Stimulated activated CD4-positive, alpha-beta T cell treated with anti-CD3 and anti-CD28 coated beads, Interleukin-1b, Interleukin-23, amount 100 ng/mL, for 1 hour (primary cell): ENCODE measurements at places on chromosomes 2 and 18.

- DNase-seq = no peak
These were observed 22.0 kb downstream of the TNFRSF11A start for GRCh38 chr18:62347089-62347506.

- DNase-seq = no peak
These were observed 4.7 kb upstream of the KLHL30 start for GRCh38 chr2:238133499-238134392.

DNA sequence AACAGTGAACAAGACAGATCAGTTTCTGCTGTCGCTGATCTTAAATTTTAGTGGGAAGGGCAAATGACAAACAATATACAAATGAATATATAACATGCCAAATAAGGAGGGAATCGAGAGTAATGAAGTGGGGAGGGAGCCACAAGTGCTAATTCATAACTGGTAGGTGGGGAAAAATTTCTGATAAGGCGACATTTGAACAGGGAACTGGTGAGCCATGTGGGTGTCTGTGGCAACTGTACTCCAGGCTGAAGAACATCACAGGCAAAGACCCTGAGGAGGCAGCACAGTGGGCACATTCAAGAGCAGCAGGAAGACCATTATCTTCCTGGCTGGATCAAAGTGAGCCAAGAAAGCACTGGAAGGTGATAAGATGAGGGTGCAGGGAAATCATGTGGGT is 51.6 kb upstream of the CD28 start:
- DNase-seq = no peak

GRCh38 chr2:197904446-197904845 is 100.1 kb downstream of the PLCL1 start:
- no peak for DNase-seq

GRCh38 chr2:121947674-121948073 is 192.2 kb downstream of the TSN start:
- no peak for DNase-seq

DNA sequence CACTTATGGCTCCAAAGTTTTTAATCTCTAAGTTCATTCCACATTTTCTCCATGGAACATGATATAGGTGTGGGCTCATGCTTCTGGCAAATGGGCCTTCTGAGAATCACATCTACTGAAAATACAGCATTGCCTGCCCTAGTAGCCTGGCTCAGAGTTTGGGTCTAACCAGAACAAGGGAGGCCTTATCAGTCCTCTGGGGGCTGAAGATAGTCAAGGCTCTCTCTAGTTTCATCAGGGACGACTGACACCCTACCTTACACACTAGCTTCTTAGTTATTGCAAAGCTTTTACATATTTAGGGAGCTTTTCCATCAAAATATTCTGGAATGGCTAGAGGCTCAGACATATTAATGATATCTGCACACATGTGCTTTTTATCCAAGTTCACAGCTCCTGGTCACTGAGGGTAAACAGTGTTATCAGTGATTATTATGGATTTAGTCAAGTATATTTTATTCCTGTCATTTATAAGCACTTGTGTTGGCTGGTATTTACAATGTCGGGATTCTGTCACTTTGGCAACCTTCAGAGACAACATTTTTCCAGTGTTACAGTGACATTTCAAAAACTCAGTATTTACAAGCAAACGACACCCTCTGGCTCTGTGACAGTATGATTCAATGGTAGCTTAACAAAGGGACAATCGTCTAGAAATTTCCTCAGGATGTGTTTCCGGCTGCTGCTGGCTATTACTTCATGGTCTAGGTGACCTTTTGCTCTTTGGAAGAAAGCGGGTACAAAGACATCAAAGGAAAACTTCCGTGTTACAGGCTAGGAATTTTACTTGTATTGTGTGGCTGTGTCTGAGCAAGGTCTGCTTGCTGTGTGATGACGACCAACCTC is 200.6 kb downstream of the TCF4 start:
- no peak for DNase-seq

GRCh38 chr18:8373486-8373885 is 235.8 kb upstream of the RAB12 start:
- DNase-seq = no peak

- DNase-seq = no peak
These were observed 97.9 kb upstream of the ZNF516 start for GRCh38 chr18:76592981-76593381.

DNA sequence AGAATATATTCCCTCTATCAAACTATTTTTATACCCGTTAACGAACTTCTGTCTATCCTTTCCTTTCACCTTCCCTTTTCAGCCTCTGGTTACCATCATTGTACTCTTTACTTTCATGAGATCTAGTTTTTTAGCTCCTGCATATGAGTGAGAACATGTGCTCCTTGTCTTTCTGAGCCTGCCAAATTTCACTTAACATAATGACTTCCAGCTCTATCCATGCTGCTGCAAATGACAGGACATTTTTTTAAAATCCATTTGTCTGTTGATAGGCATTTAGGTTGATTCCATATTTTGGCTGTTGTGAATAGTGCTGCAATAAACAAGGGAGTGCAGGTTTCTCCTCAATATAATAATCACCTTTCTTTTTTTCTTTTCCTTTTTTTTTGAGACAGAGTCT is 8.2 kb upstream of the CCDC195 start:
- no peak for DNase-seq

GRCh38 chr2:230591850-230592249 is 120.8 kb upstream of the CAB39 start:
- DNase-seq = no peak

GRCh38 chr2:148613231-148614013 is 31.1 kb upstream of the EPC2 start:
- DNase-seq = no peak

DNA sequence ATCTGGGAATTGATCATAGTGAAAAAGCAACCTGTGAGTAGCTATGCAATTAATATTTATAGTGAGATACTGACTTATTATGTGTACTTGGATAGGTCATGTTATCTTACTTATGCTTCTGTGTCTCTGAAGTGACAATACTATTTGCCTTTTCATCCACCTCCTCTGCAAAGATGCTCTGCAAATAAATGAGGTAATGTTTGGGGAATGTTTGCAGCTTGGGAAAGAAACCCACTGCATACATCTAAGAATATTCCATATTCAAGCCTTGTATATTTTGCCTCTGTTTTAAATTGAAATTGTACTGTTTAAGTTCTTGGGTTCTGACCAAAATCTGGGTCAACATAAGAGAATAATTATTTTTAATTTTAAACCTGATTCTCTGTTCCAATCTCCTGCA is 217.4 kb upstream of the DTNA start:
- DNase-seq = no peak

- DNase-seq = no peak
These were observed 159.2 kb downstream of the RAPGEF4 start for GRCh38 chr2:172894689-172895387.

DNA sequence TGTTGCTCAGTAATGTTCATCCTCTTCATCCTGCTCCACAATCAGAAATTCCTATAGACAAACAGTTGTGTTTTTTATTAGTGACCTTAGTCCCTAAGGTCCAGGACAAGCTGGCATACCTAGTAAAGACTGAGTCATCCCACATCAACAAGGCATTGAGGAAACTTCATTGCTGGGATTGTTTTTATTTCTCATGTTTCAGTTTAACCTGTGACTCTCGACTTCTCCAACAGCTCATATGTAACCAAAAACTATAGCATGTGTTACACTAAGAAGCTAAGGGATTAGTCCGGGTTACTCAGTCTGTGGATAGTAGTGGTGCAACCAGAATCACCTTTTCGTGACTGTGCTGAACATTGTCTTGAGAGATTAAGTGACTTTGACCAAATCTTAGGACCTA is 292.1 kb downstream of the RDH14 start:
- DNase-seq = no peak

- no peak for DNase-seq
These were observed 131.8 kb downstream of the NEDD4L start for GRCh38 chr18:58175786-58176176.
